ENCODE measurements at places on chromosomes 1 and 21. TPM values are rescaled to one million over a fixed set of nuclear protein-coding genes. Genes with fewer than 3 reads are reported as not detected.

DNA sequence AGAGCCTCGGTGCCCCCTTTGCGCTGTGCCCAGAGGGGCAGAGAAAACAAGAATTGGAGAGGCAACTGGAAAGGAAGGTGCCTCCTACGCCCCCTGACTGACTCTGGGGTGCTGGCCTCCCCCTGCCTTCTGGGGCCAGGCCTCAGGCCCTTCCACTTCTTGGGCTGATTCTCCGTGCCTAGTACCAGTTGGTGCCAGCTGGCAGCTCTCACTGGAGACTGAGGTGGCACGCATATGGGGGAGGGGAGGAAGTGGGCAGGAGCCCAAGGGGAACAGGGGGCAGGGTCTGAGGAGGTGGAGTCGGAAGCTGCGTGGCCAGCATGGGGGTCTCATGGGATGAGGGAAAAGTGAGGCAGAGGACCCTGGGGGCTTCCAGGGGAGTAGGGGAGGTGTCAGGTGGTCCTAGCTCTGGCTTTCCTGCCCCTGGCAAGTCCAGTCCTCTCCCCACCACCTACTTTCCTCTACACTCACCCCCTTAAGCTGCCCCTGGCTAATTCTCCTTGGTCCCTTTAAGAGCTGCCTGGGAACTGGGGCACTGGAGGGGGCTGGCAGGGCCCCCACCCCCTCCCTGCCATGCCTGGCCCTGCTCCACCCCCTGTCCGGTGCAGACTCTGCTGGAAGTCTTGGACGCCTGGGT is 6.5 kb upstream of the SEMA4A start:
- no peak for DNase-seq

- DNase-seq, result peak; percentile 57
These were observed 1.2 kb upstream of the ADORA1 start for GRCh38 chr1:203126151-203126865.

DNA sequence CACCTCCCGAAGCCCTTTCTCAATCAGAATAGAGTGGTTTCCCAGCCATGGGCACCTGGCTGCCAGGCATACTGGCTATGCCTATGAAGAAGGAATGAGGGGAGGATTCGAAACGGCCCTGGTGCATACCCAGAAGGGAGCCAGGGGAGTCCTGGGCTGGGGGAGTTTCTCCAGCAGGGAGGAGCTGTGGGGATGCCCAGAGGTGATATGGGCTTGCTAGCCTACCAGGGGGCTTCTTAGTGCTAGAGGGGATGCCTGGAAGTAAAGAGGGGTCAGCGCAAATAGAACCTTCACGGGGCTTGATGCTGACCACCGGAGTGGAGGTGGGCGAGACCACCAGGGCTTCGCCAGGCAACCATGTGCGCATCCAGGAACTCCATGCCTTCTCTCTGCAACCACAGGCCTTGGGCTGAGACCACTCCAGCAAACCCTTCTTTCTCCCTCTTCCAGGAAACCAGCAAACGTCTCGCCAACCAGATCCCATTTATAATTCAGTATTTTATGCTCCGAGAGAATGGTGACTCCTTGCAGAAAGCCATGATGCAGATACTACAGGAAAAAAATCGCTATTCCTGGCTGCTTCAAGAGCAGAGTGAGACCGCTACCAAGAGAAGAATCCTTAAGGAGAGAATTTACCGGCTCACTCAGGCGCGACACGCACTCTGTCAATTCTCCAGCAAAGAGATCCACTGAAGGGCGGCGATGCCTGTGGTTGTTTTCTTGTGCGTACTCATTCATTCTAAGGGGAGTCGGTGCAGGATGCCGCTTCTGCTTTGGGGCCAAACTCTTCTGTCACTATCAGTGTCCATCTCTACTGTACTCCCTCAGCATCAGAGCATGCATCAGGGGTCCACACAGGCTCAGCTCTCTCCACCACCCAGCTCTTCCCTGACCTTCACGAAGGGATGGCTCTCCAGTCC is 18.2 kb upstream of the MX1 start:
- DNase-seq, result no peak

PCSK9 gene
- total RNA-seq, result not detected

GRCh38 chr1:204584699-204585372 is 68.6 kb downstream of the MDM4 start:
- DNase-seq, result no peak

DNA sequence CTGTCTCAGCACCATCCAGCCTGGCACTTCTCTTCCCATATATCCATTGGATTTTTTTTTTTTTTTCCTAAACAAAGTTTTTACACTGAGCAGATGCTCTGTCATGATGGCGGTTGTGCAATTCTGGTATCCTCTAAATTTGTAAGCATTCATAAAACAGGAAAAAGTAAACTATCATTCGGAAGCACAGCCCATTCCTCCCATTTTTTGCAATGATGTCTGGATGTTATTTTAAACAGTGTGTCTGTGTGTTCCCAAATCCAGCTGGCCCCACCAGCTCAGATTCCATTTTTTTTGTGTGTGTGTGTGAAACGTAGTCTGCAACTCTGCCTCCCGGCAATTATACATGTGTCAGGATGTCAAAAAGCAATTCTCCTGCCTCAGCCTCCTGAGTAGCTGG is 33.5 kb downstream of the PDPN start:
- no peak for DNase-seq

RHOC gene
- 454 TPM for total RNA-seq

FAM229A gene
- total RNA-seq, result 0.45 TPM

DNA sequence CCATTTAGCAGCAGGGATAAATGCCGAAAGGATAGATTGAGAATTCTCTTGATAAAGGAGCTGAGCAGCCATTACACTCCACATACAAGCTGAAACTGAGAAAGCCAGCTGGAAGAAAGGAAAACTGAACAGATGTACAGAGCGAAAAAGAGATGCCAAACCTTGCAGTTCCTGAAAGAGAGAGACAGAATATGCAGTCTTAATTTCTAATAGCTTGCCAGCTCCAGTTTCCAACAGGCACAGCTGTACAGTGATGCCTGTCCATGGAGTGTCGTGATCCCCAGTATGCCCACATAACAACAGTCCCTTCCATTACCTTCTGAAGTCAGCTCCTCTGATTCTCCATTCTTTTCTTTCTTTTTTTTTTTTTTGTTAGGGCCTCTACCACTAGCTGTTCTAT is 22.7 kb downstream of the ABL2 start:
- DNase-seq, result no peak

- DNase-seq, result no peak
These were observed 310.0 kb upstream of the RUNX1 start for GRCh38 chr21:35359076-35359475.

DNA sequence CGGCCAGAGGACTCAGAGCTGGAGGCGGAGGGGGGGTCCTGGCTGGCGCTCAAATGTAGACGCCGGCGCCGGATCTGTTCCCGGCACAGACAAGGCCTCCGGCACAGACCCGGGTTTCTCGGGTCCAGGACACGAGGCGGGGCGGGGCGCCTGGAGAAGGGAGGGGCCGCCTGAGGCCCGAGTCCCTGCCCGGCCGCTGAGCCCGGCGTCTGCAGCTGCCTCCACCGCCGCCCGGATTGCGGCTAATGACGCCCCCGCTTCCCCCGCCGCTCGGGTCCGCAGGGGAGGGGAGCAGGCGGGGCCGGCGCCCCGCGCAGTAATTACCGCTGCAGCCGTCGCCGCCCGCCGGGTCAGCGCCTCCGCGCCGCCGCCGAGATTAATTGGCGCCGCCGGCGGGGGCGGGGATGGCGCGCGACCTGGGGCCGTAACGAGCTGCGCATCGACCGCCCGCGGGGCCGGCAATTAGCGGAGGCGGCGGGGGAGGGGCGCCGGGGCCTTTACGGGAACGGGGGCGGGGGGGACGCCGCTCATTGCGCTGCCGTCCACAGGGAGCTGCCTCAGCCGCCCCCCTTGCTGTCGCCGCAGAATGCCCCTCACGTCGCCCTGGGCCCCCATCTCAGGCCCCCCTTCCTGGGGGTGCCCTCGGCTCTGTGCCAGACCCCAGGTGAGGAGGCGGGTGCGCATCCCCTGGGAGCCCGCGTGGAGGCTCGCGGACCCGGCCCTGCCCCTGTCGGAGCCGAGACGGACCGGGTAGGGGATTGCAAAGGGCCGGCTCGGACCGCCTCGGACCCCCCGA is 17.3 kb downstream of the NOC2L start:
- peak; percentile 62 for DNase-seq

DNA sequence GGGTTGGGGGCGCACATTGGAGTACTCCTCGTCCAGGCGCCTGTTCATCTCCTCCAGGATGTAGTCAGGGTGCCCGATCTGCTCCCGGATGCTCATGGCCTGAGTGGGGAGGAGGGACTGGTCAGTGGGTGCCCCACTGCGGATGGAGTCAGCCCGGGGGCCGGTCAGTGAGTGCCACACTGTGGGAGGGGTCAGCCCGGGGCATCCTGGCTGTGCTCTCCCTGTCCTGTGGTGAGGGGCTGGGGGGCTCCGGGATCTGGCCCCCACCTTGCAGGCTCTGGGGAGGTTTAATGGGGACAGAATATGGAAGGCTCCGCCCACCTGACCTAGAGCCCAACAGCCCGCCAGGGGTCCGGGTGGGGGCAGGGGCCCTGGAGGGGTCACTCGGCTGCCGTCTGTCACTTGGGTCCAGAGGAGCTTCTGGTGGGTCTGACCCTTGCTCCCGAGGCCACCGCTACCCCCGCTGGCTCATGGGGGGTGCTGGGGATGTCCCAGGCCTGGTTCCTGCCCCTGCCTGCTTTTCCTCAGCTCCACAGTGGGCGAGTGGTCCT is 8.8 kb downstream of the PRXL2B start:
- DNase-seq, result no peak

ADAMTS4 gene
- not detected for total RNA-seq

SFPQ gene
- 274 TPM for total RNA-seq

- peak; percentile 25 for DNase-seq
These were observed 279.1 kb upstream of the C1orf105 start for GRCh38 chr1:172141341-172141881.

DNA sequence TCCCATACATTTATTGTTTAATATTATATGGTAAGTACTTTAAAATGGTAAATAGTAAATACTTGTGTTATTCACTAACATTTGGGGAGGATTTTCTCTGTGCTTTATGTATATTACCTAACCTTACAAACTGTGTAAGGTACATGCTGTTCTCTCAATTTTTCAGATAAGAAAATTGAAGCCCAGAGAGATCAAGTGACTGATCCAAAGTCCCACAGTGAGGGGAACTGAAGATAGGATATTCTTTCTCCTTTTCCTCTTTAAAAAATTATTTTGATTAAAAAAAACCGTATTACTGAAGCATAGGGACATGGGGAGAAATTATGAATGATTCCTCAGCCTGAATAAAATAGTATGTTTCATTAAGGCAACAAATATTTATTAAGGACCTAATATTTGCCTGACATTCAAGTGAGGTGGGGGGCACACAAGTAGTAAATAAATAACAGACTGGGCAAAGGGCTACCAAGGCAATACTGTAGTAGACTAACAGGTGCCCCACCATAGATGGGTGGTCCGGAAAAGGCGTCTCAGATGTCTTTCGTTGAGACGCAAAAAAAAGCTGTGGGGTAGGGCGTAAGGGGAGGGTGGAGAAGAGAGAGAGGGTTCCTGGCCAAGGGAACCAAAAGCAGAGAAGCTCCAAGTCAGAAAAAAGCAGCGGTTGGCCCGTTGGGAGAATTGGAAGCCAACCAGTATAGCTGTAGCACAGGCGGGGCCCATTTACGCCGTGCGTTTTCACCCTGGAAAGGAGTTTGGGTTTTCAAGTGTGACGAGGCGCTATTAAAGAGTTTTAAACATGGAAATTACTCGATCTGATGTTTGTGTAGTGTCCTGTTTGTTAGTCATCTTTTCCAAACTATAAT is 944 bp upstream of the AGO3 start:
- DNase-seq, result peak; percentile 37

GRCh38 chr1:151715726-151716404 is 738 bp downstream of the CELF3 start:
- no peak for DNase-seq

P3R3URF gene
- not detected for total RNA-seq

DNAJC6 gene
- 2.2 TPM for total RNA-seq

DNA sequence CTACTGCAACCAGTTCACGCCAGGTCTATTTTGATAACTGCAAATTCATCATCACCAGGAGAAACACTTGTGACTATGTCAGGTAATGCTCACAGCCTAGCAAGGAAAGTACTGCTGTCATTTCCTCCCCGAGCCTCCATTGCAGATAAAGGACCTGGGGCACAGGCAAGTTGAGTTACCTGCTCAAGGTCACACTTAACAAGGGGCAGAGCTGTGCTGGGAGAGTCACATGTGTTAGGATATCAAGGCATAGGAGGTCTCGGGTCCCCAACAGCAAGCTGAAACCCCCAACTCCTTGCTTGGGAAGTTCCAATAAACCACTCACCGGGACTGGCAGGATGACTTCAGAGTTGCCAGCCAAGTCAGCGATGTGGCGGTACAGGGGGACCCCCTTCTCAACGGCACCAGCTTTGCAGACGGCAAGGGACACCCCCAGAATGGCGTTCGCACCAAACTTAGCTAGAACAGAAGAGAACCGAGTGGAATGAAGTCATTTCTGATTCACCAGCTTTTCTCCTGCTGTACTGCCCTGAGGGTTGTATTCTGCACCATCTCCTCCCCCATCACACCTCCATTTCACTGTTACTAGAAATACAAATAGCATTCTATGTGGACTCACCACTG is 11.6 kb downstream of the ENO1 start:
- no peak for DNase-seq

LCE1A gene
- not detected for total RNA-seq

GRCh38 chr21:25406887-25407579 is 200.2 kb downstream of the MRPL39 start:
- no peak for DNase-seq

DNA sequence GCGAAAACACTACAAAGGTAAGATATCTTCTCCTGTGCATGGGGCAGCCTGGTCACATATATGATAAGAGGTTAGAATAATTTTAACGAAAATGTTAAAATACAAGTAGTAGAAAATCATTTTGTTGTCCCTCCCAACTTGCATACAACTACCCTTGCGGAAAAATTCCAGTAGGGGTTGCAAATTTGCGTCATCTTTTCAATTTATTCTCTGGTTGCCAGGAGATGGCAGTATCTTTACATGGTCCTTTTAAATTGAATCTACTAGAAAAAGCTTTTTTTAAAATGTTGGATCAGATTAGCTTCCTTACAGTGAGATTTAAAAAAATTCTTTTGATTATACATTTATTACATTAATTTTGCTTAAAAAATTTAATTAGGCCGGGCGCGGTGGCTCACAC is 10.9 kb downstream of the S100PBP start:
- DNase-seq, result no peak

CAMK1G gene
- total RNA-seq, result not detected

DNA sequence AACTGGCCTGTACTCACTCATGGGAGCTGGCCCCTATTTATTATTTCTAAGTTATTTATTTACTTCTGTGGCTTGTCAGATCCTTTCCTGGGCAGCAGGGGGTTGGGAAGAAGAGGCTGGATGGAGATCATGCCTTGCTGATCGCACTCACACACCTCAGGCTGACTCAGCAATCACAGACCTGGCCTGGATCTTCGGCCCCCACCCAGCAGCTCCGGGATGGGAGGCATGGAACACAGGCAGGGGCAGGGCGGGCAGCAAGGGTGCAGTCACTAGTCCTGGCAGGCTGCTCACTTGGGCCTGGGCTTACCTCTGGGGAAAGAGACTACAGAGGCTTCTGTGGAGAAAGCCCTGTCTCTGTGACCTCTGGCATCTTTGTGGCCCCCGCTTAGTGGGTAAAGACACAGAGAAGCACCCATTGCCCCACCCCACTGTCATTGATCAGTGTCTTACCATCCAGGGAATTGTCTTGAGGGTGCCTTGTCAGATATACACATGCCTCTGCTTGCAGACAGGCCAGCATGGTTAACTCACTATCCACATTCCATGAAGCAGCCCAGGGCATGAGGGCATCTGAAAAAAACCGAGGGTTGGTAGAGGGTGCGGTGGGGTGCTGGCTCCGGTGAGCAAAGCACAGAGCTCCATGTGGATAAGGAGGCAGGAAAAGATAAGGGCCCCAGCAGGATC is 3.7 kb downstream of the ARTN start:
- DNase-seq, result no peak

- DNase-seq, result no peak
These were observed 342.7 kb downstream of the PLPP3 start for GRCh38 chr1:56236688-56237087.

All from A172 (cell line).